NCI-H2081 (cell line): ENCODE measurements at places on chromosomes 13 and 19.

- DNase-seq = no peak
These were observed 264.3 kb downstream of the FOXO1 start for GRCh38 chr13:40401911-40402776.

DNA sequence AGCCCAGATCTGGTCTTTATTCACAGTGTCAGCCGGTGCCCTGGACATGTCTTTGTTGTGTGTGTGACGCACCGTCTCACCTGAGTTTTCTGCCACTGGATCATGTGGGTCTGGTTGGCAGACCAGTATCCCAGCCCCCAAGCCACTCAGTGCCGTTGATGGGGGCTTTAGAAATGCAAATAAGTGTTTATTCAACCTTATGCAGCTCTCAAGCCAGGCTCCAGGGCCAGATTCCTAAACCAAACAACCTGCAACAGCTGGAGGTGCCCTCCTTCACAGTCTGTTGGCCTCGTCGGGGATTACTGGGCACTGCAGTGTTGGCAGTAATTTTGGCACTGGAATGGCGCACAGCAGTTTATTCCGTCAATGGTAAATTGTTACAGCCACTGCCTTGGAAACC, 21.6 kb downstream of the FAM124A start:
- DNase-seq = no peak

- no peak for DNase-seq
These were observed 103.7 kb downstream of the LACC1 start for GRCh38 chr13:43983373-43983772.

GRCh38 chr13:77866971-77867370, 51.7 kb downstream of the EDNRB start:
- no peak for DNase-seq

DNA sequence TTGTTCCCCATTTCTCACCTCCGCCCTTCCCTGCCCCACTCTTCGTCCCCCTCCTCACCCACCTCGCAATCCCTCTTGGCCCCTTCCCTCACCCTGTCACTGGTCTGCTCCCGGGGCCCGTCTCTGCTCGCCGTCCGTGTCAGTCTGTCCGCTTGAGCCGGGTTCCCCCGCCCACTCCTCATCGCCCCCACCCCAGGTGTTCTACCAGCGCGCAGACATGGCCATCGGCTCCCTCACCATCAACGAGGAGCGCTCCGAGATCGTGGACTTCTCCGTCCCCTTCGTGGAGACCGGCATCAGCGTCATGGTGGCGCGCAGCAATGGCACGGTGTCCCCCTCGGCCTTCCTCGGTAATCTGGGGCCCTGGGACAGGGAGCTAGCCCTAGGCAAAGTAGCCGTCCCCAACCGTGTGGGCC, 22.3 kb downstream of the GRIN2D start:
- DNase-seq = no peak

DNA sequence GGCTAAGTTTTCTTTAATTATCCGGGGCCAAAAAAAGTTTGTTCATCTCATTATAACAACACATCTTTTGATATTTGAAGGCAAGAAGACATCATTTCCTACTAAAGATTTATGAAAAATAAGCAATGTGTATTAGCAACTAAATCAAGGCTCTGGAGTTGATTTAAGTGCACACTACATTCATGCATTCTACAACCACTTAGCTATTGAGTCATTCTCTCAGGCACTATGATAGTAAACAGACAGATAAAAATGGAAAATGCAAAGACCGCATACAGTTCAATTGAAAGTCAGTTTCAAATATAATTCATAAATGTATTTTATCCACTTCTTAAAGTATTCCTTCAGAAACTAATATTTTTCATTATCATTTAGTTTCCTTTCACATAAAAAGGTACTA, 1395.2 kb downstream of the PCDH9 start:
- no peak for DNase-seq

DNA sequence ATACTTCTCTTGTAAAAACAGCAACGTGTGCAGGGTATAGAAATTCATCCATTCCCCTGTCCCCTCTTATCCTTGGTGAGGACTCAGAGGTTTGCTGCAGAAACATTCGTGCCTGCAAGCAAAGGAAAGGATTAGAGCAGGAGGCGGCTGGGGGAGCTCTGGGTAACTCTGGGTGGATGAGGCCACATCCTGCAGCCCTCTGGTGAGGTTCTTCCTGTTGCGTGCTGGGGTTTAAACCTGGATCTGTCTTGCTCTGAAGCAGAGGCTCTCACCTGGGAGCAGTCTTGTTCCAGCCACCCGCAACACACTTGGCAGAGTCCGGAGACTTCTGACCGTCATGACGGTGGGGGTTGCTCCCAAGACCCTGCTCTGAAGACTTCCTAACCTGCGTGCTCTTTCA, 69.2 kb downstream of the ATP11A start:
- DNase-seq = no peak

DNA sequence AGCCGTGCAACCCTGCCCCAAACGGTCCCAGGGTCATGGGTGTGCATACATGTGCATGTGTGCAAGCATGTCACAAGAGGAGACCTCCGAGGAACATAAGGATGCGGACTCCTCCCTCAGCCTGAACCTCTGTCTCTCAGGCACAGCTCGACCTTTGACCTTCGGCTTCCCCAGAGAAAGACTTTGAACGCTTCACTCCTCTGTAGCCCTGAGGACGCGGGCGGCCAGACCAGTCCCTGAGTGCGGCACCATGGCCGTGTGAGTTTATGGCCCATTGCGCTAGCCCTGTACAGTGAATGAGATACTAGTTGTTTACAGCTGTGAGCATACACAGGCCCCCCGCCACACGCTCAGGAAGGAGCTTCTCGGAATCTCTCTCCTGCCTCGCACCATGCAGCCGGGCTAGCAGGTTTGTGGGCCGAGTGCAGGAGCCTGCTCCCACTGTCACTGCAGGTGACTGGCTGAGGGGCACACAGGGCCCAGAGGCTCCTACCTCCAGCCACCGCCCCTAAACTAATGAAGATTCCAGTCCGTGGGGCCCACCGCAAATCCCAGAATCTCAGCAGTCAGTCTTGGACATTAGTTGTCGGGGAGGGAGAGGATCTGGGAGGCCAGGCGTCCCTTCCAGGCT, 10.8 kb downstream of the RASA3 start:
- DNase-seq = no peak

DNA sequence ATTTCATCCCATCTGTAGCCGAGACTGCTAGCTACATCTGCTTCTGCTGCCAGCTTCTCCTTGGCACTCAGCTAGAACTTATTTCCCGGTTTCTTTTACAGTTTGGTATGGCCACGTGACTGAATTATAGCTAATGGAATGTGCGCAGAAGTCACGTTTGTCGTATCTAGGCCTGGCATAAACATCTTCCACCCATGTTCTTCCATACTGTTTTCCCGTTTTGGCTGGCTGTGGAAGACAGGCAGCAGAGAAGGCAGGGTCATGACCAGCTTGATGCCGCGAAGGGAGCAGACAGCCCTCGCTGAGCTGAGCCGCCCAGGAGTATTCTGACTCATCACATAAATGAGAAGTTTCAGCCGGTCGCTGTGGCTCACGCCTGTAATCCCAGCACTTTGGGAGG, 186.7 kb downstream of the RFC3 start:
- DNase-seq = no peak

GRCh38 chr13:75468602-75469001, 13.4 kb downstream of the TBC1D4 start:
- DNase-seq = no peak

GRCh38 chr13:28147495-28147894, 9.2 kb downstream of the PAN3 start:
- DNase-seq = no peak

GRCh38 chr13:63297163-63297562, 1881.5 kb upstream of the PCDH20 start:
- DNase-seq = no peak

GRCh38 chr13:22427066-22427465, 753.7 kb upstream of the SGCG start:
- DNase-seq = no peak

GRCh38 chr13:67107979-67108378, 122.2 kb downstream of the PCDH9 start:
- no peak for DNase-seq

GRCh38 chr19:50331221-50331993, 2.2 kb upstream of the KCNC3 start:
- no peak for DNase-seq

DNA sequence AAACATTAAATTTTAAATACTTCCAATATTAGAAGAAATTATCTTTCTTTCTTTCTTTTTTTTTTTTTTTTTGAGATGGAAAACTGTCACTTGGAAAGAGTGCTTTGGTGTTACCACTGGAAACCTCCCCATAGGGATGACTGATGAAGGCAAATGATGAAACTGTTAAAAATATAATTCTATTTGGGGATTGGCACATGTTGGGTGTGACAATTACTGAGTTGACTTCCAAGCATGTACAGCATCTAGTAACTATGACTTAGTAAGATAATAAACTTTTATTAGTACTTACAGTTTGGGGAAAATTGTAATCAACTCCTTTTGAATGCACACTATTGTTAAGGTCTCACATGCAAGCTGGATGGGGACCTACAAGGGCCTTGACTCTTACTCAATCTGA, 592.5 kb downstream of the KCTD12 start:
- no peak for DNase-seq
